ENCODE measurements at places on chromosomes 11 and 22. TPM values are rescaled to one million over a fixed set of nuclear protein-coding genes. Genes with fewer than 3 reads are reported as not detected.

Gene RHOD
- total RNA-seq: 33.5 TPM

Gene KCNE3
- total RNA-seq: 7.6 TPM

Gene KLHL35
- total RNA-seq: 4.4 TPM

Gene BTG4
- total RNA-seq: not detected

Gene FGF3
- total RNA-seq: not detected

Gene UBQLNL
- total RNA-seq: 0.52 TPM

Gene TRIM48
- not detected for total RNA-seq

Gene SPDYC
- total RNA-seq: not detected

Gene KCNJ1
- not detected for total RNA-seq

Gene OR51B2
- not detected for total RNA-seq

Gene SNX32
- total RNA-seq: not detected

Measured in body of pancreas (tissue), 4 donors.